ENCODE measurements at places on chromosomes 4 and X.

- DNase-seq, result no peak
Measured at GRCh38 chrX:136271300-136271699, 20.1 kb upstream of the MAP7D3 start.

GRCh38 chr4:1856071-1856942 is at the start of gene LETM1:
TSS of gene LETM1 (minus strand) at chr4:1856156. CDS start at chr4:1855950, 206 bp downstream.
- DNase-seq, result peak; percentile 94

GRCh38 chr4:106704253-106704870 is 331.8 kb downstream of the DKK2 start:
- DNase-seq, result no peak

DNA sequence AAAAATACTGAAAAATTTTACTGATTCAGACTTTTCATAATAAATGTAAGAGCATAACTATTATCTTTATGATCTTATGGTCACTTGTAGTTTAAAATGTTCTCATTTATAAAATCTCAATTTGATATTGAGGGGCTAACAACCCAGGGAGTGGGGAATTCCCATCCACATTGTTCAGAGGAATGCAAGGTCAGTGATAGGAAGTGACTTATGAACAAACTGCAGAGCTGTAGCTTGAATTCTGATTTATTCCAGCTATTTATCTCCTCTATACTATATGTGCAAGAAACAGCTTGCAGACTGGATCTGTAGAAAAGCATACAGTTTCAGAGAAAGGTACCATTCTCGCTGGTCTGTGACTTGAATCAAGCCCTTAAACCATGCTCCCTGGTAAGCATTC is 61.6 kb downstream of the SEC24D start:
- no peak for DNase-seq

- DNase-seq, result no peak
Measured at GRCh38 chr4:133147286-133147821, 1.7 kb upstream of the PCDH10 start.

GRCh38 chr4:113173793-113174264 is 124.4 kb downstream of the ANK2 start:
- no peak for DNase-seq

GRCh38 chr4:26088433-26088928 is 174.5 kb downstream of the SMIM20 start:
- DNase-seq, result no peak

GRCh38 chr4:74066232-74066631 is 27.7 kb upstream of the CXCL3 start:
- no peak for DNase-seq

- DNase-seq, result no peak
Measured at GRCh38 chr4:184382189-184382846, 92.0 kb downstream of the IRF2 start.

- no peak for DNase-seq
Measured at GRCh38 chr4:112954286-112954685, 95.2 kb upstream of the ANK2 start.

GRCh38 chrX:85922821-85923220 is 124.5 kb downstream of the CHM start:
- no peak for DNase-seq

DNA sequence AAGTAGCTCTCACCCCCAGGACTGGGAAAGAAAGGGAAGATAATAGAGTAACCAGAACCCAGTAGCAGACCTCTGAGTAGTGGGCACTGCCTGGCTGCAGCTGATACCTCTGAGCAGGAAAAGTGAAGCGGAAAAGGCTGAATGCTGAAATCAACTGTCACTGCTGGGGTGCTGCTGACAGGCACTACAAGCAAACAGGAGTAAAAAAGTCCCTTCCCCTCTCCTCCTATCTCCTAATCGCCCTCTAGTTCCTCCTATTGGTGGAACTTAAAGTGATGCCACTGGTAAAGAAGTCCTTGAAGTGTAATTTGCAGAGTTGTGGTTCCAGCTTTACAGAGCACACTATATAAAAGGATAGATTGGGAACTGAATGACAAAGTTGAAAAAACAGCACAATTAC is 32.8 kb upstream of the GLRB start:
- peak; percentile 58 for DNase-seq

GRCh38 chr4:115154826-115155225 is 41.4 kb upstream of the NDST4 start:
- no peak for DNase-seq

GRCh38 chrX:108165383-108166111 is 74.0 kb downstream of the ATG4A start:
- peak; percentile 2 for DNase-seq

DNA sequence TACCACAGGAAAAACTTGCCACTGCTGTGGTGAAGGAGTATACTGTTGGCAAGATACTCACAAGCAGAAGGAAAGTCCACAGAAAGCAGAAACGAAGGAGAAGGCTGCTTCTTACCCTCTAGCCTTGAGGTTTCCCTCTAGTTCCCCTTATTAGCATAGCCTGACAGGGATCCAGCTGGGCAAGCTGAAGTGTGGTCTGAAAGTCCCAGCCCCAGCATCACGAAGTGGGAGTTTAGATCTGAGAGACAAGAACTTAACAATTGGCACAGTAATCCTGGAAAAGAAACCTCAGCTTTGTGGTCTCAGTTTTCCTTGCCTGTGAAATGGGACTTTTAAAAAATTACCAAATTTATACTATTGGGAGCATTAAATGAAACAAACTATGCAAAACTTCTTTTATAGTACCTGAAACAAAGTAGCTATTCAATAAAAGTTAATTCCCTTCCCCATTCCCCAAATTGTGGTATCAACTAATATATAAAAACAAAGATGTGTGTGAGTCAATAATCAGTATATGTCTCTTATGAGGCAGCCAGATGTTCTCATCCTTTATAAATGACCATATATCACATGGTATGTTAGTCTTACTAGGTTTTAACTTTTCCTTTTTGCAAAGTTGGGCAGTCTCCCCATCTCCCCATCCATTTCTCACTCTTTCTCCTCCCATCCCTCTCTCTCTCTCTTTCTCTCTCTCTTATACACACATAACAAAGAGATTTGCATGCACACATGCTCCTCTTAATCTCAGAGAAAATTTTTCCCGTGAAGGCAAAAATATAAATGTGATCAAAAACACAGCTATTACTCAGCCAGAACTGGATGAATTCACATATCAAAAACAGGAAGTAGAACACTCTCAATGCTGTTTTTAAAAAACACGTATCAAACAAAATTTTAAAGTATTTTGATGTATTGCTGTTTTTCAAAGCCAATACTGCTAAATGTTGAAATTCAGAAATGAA is 57.8 kb downstream of the SCFD2 start:
- no peak for DNase-seq

GRCh38 chr4:93791570-93792195 is 36.9 kb upstream of the ATOH1 start:
- DNase-seq, result peak; percentile 72

- DNase-seq, result peak; percentile 95
Measured at GRCh38 chr4:153466081-153466948, at the start of gene TMEM131L. TSS of gene TMEM131L (plus strand) at chr4:153466360. CDS start at chr4:153466398, 38 bp downstream.

GRCh38 chrX:67545036-67545821 is 1.4 kb downstream of the AR start:
- DNase-seq, result no peak

DNA sequence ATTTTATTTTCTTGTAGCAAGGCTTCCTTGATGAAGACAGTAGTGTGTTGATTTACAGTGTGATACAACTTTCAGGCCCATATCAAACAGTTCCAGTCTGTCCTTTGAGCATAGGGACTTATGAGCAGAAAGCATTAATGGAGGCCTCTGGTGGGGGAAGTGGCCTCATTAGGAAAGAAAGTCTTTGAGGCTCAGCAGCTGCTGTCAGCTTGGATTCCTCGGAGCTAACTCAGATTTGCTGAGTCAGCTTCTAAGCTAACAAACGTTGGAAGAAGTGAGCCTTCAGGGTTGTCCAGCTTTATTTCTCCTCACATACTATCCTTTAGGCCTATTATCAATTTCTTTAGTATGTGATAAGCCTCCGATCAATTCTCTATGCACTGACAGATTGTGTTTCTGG is 15.8 kb upstream of the SFRP2 start:
- DNase-seq, result no peak

GRCh38 chrX:63930140-63930539 is 145.1 kb upstream of the ARHGEF9 start:
- DNase-seq, result no peak

DNA sequence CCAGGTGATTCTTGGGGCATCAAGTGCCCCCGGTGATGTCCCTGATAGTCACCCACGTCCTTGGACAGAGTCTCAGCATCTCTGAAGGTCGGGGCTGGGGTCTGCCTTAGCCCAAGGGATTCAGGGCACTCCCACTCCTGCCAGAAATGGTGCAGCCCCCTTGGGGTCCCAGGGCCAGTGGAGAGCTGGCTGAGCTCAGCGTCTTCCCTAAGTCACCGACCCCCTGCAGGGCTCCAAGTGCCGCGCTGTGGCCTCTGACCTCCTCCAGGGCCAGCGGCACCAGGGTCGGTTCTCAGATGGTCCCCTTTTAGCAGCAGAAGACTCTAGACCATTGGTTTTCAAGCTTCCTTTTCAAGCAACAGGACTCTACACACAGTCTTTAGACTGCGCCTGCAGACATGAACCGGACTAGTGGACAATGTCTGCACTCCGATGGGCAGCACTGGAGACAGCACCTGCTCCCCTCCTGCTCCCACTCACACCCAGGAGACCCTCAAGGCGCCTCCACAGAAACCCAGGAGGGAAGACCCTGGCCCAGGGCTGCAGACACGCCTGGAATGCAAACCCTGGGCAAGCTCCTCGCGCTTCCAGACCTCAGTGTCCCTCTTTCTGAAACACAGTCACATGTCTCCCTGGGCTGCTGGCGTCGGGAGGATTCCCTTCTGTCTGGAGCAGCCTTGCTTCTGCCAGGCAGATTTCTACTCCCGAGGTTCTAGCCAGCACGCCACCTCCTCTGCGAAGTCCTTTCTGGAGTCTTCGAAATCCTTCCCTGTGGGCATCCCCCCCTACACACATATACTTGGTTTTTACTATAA is 53.9 kb downstream of the ABLIM2 start:
- no peak for DNase-seq

- DNase-seq, result no peak
Measured at GRCh38 chr4:127558489-127559407, 74.0 kb upstream of the INTU start.

DNA sequence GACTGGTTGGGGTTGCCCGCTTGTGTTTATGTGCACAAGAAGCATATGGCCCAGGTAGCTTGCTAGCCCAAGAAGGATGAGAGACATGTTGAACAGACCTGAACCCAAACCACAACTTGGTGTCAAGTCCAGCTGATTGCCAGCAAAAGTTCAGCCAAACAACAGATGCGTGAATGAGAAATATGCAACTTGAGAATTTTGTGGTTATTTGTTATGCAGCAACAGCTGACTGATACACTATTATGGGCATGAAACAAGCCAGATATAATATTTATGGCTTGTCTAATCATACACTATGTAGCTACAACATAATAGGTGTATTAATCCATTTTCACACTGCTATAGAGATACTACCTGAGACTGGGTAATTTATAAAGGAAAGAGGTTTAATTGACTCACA is 66.3 kb upstream of the FTHL17 start:
- no peak for DNase-seq

DNA sequence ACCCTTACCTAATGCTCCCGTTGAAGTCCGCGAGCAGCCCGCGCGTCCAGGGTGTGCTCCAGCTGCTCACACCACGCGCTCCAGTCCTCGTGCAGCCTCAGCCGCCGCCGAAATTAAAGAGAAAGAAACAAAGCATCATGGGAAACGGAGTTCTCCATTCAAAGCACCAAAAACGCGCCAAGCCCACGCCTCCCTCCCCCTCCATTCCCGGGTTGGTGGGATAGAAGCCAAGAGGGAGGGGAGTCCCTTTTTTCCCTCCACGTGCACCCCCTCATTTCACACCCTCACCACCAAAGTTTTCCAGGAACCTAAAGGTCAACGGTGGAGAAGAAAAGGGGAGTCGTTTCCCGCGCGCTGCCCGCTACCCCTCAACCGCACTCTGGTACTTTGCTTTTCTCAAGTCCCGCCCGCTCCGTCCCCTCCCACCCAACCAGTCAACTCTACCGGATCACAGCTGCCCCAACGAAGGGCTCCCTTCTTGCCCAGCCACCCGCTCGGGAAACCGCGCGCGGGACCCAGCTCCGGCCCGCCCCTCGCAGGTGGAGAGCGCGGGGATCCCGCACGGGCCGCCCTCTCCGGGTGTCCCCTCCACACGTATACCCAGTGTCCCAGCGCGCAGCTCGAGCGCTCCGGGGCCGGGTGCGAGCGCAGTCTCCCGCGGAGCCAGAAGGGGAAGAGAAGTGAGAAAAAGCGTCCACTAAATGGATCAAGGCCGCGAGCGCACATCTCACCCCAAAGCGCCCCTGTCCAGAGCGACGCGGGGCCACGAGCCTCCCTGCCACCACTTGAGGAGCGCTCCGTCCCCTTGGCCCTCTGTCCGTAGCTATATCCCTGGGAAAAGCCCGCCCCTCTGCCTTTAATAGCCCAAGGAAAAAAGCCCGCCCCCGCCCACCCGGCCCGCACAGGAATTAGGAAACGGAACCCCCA is 65.1 kb upstream of the CCDC160 start:
- DNase-seq, result peak; percentile 22

- peak; percentile 21 for DNase-seq
Measured at GRCh38 chrX:70219938-70220764, 14.3 kb upstream of the AWAT1 start.

DNA sequence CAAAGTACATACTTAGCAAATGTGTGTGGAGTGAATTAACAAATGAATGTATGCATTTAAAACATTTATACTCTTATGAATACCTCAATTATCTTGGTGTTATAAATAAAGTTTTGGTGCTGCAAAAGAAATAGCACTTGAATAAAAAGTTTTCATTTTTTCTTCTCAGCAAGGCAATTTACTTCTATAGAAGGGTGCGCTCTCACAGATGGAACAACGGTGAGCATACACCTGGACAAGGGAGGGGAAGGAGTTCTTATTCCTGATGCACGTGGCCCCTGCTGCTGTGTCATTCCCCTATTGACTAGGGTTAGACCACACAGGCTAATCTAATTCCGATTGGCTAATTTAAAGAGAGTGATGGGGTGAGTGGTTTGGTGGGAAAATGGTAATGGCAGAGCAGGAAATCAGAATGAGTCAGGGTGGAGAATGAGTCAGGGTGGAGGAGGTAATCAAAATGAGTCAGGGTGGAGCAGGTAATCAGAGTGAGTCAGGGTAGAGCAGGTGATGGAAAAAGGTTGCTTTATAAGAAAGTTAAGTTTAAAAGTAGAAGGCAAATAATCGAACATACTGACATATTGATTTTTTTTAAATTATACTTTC is 28.2 kb upstream of the PGK1 start:
- no peak for DNase-seq

DNA sequence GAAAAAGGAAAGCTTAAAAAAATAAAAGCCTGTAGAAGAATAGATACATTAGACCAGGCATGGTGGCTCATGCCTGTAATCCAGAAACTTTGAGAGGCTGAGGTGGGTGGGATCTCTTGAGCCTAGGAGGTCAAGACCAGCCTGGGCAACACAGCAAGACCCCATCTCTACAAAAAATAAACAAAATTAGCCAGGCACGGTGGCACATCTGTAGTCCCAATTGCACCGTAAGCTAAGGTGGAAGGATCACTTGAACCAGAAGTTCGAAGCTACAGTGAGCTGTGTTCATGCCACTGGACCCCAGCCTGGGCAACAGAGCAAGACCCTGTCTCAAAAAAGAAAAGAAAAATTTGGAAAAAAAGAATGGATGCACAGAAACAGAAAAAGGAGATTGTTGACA is 149.4 kb downstream of the APBB2 start:
- DNase-seq, result no peak

Measured in erythroblast (primary cell).